ENCODE measurements at places on chromosomes 5 and 9.

DNA sequence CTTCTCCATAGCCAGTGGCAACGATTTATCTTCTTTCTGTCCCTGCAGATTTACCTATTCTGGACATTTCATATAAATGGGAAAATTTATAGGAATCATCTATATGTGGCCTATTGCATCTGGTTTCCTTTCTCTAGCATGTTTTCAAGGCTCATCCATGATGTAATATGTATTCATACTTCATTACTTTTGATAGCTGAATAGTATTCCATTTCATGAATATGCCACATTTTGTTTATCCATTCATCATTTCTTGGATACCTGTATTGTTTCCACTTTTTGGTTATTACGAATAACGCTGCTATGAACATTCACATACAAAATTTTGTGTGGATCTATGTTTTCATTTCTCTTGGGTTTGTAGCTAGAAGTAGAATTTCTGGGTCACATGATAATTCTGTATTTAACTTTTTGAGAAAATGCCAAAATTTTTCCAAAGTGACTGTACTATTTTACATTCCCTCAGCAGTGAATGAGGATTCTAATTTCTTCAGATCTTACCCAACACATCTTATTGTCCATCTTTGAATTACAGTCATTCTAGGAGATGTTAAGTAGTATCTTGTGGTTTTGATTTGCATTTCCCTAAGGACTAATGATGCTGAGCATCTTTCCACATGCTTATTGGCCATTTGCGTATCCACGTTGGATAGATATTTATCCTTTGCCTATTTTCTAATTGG lies 3.6 kb downstream of the IARS1 start:
- peak; percentile 69 for DNase-seq

DNA sequence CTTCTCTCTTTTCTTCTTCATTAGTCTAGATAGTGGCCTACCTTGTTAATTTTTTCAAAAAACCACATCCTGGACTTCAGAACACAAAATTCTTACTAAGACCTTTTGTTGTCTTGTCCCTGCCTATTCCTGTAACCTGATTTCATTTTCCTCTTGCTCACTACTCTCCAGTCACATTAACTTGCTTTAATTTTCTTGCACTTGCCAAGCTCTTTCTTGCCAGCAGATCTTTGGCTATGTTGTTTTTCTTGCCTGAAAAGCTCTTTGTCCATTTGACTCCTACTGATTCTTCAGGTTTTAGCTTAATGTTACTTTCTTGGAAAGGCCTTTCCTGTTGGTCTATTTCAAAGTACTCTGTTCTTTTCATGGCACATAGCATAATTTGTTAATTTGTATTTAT lies 356.8 kb downstream of the OSTF1 start:
- no peak for DNase-seq

GRCh38 chr9:16743375-16743774 lies 127.1 kb downstream of the BNC2 start:
- no peak for DNase-seq

DNA sequence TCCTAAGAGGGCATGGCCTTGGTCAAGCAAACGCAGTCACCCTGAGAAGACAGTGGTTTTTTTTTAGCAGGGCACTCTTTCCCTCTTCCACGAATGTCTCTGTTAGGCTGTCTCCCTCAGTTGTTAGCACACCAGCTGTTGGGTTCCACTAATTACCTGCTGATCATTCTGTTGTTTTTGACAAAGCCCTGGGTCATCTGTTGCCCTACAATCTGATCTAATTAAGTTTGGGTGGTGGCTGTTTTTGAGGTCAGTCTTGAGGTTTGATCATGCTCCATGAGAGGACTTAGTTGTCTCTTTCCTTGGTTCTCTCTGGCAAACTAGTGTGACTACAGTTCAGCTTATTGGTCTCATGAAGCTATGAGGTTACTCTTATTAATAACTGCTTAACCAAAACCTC lies 5.0 kb upstream of the PTPDC1 start:
- no peak for DNase-seq
